Skin of body (tissue), 3 donors: ENCODE measurements at places on chromosomes 16 and 17. TPM values are rescaled to one million over a fixed set of nuclear protein-coding genes. Genes with fewer than 3 reads are reported as not detected.

DNA sequence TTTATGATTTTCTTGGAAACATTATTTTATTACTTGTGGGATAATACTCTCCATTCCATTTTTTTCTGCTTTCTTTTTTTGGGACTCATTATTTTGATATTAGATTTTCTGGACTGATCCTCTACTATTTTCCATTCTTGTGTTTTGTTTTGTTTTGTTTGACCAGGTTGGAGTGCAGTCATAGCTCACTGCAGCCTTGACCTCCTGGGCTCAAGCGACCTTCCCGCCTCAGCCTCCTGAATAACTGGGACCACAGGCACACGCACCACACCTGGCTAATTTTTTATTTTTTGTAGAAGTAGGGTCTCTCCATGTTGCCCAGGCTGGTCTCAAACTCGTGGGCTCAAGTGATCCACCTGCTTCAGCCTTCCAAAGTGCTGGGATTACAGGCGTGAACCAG lies 44.1 kb downstream of the RBBP6 start:
- DNase-seq: no peak

- no peak for DNase-seq
These were observed 20.7 kb downstream of the DNAH9 start for GRCh38 chr17:11618861-11619566.

DNA sequence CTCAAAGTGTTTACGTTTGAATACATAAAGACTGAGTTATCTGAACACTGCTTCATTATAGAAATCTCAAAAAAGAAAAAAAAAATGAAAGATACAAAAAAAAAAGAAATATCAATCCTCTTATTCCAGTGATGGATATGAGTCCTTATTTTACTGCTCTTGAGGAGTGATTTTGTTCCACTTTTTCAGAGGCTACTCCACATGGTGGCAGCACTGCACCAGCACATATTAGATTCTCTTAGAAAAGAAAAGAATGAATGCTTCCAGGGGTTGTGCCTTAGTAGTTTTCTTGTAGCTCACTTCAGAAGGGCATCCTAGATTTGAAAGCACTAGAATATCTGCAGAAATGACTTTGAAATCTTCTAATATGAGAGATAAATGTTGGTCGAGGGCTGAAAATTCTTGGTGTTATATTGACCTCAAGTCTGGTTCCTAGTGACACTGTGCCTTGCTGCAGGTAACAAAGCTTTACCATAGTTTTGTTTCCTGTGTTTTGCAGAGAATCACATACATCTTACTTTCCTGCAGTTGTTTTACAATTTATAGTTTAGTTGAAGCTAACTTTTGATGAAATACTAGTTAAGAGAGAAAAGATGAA lies 25.9 kb downstream of the AP2B1 start:
- DNase-seq: no peak

DNA sequence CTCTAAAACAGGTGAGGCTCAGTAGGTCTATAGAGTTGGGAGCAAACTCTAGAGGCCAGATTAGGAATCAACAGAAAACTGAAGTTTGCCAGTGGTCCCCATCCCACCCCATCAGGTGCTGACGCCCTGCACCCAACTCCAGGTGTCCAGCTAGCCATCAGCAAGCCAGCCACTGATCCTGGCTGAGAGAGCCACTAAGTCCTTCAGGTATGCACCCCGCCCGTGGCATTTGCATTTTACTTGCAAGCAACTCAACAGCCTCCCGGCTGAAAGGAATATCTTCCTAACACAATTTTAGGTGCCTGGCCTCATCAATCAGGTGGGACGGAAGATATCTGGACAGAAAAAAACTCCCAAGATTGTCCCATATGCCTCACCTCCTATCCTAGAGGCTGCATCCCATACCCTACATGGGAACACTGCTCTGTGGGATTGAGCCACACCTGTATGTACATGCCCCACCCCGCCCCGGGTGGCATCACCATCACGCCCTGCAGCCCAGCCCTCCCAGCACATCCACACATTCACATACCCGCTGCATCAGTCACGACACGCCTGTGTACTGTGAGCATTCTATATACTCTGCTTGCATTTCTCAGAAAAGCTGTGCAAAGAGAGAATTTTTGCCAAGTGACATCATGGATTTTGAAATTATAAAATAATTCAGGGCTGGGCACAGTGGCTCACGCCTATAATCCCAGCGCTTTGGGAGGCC lies 8.3 kb downstream of the OTOP3 start:
- no peak for DNase-seq

GRCh38 chr16:4206680-4207079 lies 35.2 kb downstream of the SRL start:
- DNase-seq: no peak

GRCh38 chr17:46057366-46057765 lies 58.3 kb downstream of the STH start:
- no peak for DNase-seq

DNA sequence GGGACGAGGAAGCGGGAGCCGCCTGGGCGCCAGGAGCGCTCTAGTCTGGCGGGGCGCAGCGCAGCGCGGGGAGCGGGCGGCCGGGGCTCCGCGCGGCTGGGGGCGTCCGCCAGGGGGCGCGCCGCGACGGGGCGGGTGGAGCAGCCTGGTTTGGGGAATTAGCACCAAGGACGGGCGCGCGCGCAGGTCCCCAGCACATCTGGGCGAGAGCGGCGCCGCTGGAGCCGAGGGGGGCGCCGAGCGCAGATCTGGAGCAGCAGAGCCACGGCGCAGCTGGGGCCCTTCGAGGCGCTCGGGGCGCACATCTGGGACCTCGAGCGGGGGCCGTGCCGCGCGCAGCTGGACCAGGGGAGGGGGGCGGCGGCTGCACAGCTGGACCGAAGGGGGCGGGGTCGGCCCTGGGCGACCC lies at the start of gene NXPH3:
Gene NXPH3, plus strand, starts transcription at position 193 of the 409 bp plus-strand sequence. CDS start 349 bp downstream, outside the sequence.
- no peak for DNase-seq

DNA sequence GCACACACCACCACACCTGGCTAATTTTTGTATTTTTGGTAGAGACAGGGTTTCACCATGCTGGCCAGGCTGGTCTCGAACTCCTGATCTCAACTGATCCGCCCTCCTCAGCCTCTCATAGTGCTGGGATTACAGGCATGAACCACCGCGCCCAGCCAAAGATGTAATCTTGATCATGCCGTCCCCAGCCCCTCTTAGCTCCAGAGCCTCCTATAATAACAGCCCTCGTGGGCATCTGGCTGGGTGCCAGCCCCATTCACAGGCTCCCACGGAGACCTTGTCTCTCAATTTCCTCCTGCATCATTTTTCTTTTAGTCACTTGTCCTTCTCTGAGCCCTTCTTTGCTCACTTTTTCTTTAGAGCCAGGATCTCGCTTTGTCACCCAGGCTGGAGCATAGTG lies 94.2 kb downstream of the KATNIP start:
- no peak for DNase-seq

The UTS2R gene
- 0.20 TPM for total RNA-seq

The ZFHX3 gene
- total RNA-seq: 6.7 TPM

The HEATR9 gene
- not detected for total RNA-seq

The KLHDC4 gene
- total RNA-seq: 18.7 TPM

The TBX4 gene
- total RNA-seq: 0.69 TPM
